ENCODE measurements at places on chromosomes 1 and 21.

DNA sequence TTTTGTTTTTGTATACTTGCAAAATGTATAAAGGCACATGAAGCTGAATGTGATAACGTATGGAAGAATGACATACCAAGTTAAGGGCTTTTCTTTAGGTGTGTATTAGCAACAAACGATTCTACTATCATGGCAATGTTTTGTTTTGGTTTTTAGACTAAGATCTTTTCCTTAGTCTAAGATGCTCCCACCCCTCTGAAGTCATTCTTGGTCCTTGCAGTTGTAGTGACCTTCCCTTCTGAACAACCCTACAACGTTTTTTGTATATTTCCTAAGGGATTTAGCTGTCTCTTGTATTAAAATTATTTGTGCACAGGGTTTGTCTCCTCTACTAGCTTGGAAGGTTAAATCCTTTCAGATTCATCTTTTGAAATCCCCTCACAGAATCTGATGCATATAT lies 61.0 kb downstream of the SPAG17 start:
- no peak for DNase-seq

- DNase-seq: no peak
These were observed 87.5 kb downstream of the RGL1 start for GRCh38 chr1:183892351-183892793.

DNA sequence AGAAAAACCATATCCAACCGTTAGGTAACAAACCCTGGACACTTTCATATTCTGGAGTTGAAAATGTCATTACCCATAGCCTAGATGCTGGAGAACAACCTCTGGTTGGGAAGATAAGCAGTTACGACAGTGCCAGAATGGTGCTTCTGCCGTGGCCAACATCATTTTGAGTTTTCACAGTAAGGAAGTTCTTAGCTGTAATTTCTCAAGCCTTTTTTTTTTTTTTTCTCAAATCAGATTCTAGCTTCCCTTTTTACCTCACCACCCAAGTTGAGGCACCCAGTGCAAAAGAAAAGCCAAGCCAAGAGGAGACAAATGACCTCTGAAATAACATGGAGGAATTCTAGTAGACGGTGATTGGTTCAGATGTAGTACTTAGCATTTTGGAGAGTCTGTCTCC lies 21.8 kb downstream of the PPT1 start:
- no peak for DNase-seq

- no peak for DNase-seq
These were observed 29.7 kb upstream of the FMOD start for GRCh38 chr1:203380420-203381150.

DNA sequence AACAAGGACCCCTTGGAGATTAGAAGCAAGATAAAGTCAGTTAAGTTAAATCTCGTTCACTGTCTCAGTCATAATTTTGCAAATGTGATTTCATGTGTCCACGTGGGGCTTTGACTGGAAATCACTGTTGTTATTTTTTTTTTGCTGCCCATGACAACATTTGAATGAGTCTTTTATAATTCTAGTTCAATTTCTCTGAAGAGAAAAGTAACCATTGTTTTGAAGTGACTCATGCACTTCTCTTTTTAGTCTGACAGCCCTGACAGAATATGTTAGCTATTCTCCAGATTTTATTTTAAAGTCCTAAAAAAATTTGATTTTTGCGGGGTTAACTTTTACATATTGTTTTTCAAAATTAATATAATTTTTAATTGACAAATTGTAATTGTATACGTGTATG lies 30.7 kb upstream of the NLRP3 start:
- no peak for DNase-seq

DNA sequence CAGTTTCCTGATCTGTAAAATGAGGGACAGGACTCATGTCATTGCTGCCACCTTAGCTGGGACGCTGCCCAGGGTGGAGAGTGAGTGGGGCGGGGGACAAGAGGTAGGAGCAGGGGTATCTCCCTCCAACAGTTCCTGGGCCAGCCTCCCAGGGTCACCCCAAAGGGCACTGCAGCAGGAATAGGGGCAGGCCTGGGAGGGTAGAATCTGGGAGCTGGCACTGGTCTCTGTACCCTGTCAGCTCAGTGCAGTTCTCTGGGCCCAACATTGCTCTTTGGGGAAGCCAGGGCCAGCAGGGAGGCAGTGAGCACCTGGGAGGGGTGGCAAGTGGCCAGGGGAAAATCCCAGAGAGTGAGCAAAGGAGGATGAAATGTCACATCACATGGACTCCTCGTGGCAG lies 55.8 kb downstream of the ELK4 start:
- no peak for DNase-seq

DNA sequence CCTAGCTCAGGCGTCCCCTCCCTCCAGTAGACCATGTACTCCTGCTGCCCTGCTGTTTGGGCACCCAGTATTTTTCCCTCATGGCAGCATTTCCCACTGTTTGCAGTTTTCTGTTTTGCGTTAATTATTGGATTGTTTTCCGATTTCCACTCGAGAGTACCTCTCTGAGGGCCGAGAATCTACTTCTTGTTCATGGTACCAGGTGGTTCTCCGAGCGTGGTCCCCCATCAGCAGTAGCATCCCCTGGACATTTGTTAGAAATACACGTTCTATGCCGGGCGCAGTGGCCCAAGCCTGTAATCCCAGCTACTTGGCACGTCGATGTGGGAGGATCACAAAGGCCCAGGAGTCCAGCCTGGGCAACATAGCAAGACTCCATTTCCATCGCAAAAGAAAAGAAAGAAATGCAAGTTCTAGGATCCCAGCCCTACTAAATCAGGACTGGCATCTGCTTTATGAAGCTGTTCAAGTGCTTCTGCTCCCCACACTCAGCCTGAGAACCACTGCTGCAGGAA lies 690 bp downstream of the RRP1 start:
- no peak for DNase-seq

DNA sequence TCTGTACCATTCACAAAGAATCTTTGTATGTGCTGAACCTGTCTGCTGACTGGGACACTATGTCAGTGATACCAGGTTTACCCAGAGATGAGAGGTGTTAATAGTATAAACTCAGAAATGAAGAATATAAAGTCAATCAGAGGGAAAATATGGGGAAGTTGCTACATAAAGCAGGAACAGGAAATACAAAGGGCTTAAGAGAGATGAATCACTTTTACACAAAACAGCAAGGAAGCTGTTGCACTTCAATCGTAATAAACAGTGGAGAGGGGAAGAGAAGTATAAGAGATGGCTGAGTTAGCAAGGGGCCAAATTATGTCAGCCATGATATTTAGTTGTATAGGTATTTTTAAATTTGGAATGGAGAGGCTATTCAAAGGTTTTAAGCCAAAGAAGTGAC lies 890.2 kb upstream of the NCAM2 start:
- DNase-seq: no peak

All from activated CD4-positive, alpha-beta T cell treated with anti-CD3 and anti-CD28 coated beads, Interleukin-2, amount 50 U/mL, for 48 hours (primary cell).